Activated CD4-positive, CD25-positive, alpha-beta regulatory T cell treated with anti-CD3 and anti-CD28 coated beads, Interleukin-2, amount 50 U/mL, for 16 hours (primary cell): ENCODE measurements at places on chromosomes 5 and 9.

DNA sequence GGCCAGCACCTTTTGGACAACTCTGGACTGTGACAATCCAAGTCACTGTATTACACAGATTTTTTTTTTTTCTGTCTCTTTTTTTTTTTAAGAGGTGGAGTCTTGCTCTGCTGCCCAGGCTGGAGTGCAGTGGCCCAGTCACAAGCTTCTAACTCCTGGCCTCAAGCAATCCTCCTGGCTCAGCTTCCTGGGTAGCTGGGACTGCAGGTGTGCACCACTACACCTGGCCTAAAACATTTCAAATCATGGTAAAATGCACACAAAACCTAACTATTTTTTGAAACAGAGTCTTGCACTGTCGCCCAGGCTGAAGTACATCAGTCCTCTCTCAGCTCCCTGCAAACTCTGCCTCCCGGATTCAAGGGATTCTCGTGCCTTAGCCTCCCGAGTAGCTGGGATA, 7.2 kb upstream of the N4BP3 start:
- DNase-seq = no peak

- DNase-seq = no peak
Observed at GRCh38 chr9:136691316-136692184, 4.3 kb upstream of the AGPAT2 start.

GRCh38 chr9:109199676-109200075, 32.6 kb upstream of the FRRS1L start:
- no peak for DNase-seq

DNA sequence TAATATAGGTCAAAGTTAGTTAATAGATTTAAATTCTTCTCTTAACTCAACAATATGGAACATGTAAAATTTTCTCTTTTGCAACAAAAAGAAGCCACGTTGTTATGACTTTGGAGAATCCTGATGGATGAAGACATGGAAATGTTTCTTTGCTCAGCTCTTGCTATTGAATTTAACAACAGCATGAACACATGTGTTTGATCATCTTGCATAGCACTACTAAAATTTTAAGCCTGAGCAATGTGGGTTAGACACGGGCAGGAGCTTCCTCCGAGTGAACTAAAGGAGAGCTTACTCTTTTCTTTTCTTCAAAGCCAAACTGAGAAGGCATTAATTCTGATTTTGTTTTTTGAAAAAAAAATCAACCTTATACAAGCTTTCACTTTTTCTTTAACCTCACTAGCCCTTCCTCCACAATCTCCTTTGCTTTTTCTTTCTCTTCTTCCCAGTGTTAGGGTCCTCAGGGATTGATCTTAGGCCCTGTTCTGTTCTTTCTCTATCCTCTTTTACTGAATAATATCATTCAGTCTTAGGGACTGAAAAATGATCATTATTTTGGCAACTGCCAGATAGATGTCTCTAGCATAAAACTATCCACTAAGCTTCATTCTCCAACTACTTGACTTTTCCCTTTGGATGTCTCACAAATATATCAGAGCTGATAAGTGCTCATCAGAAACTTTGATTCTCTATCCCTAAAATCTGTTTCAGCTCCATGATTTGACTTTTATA, 36.9 kb downstream of the ADAMTS19 start:
- no peak for DNase-seq

DNA sequence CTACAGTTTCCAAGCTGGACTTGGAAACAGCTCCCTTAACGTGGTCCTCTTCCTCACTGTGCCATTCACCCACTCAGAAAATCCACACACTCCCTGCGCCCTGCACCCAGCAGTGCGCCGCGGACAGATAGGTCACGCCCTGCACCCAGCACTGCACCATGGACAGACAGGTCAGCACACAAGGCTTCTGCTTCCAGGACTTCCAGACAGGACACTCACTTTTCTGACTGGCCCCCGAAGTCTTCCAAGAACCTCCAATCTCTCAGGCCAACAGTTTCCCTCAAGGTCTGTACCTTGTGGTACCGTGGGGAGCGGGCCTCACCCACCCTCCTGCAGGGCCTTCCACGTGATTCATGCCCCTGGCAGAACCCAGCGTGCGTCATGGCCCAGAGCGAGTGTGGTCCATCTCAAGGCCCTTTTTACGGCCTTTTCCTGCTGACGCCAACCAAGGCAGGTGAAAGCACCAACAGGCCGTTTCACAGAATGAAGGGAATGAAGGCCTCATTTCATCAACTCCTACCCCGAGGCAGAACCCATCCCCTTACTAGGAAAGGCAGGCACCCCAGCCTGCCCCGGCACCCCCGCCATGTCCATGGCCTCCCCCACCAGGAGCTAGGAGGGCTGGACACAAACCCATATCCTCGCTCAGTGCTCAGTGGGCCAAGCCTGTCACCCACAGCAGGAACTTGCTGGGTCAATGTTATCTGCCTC, 17.3 kb downstream of the VAV2 start:
- no peak for DNase-seq

DNA sequence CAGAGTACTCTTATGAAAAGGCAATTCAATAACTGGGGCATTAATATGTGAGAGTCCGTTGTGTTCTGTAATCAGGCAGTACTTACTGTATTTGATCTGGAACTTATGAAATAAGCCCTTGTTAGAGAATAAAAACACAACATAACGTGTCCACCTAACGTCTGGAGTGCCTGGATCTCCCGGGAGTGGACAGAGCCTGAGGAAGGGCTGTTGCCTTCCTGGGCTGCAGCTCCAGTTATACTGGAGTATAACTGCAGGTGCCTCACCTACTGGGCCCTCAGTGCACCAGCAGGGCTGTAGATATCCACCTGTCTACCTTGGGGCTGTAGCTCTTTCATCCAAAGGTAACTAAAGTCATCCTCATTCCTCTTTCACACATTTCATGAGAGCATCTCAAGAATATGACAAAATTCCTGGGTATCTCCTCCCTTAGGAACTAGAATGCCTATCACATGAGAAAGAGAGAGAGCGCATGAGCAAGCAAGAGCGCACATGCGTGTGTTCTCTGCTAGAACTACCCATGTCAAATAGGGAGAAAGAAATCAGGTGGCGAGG, 200.1 kb downstream of the GAPVD1 start:
- no peak for DNase-seq

GRCh38 chr5:139901986-139902385, 106.4 kb downstream of the PSD2 start:
- DNase-seq = no peak

- DNase-seq = no peak
Observed at GRCh38 chr9:106560540-106560939, 302.4 kb upstream of the ZNF462 start.

DNA sequence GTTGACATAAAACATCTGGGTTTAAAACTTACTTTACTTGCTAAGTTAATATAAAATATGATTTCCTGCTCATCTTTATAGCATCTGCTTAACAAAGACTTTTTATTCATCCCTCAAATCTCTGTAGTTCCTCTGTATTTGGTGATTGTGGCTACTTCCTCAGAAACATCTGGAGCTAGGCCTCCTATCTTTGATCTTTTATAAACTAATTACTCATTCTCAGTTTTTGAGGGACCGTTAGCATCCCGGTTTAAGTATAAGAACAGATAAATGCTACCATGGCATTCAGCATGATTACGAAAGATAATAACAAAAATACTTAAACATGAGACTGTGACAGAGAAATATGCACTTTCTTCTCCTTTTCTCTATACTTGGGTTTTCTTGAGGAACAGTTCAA, 85.3 kb downstream of the SLC38A9 start:
- DNase-seq = no peak

GRCh38 chr5:73380041-73380440, 68.5 kb downstream of the FOXD1 start:
- no peak for DNase-seq

DNA sequence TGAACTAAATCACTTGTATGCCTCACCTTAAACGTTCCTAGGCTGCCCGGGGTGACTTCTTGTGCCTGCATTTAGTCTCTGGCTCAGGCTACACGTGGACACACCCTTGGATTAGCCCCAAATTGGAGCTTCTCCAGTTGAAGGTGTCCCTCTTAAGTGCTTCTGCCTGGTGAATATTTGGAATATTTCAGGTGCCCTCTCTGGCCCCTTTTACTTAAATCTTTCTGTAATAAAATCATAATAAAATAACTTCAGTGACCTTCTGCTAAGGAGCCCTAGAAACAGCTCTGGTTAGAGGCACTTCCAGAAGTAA, 74.3 kb upstream of the KLF9 start:
- DNase-seq = no peak

- no peak for DNase-seq
Observed at GRCh38 chr9:371349-371748, 156.7 kb downstream of the DOCK8 start.

- DNase-seq = no peak
Observed at GRCh38 chr5:1111727-1112289, at the start of gene SLC12A7. TSS of gene SLC12A7 (minus strand) at chr5:1112063. CDS start at chr5:1111991, 72 bp downstream.

GRCh38 chr5:58462154-58462553, 2.3 kb upstream of the PLK2 start:
- no peak for DNase-seq

GRCh38 chr5:51746023-51746422, 362.8 kb downstream of the ISL1 start:
- no peak for DNase-seq

DNA sequence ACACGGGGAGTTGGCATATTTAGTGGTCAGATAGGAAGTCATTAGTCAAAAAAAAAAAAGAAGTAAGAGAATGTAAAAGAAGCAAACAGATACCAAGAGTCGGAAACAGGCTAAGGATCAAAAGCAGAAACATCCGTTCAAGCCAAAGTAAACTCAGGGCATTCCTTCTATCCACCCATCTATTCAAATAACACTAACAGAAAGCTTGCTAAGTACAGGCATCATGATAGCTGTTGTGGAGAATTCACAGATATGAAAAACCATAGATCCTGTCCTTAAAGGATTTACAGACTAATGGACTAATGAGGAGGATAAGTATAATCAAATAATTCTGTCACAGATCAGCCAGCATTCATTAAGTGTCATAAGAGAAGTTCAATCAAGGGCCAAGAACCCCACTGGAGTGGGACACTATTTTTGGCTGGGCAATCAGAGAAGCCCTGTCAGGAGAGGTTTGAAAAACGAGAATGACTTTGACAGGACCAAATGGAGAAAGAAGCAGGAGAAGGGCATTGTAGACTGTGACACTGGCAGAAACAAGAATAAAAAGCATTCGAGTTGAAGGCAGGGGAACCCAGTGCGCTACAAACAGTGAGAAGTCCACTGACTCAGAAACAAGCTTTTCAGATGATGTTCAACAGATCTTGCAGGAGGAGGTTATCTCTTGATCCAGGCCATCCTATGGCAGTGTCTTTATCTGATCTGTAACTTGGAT, 154.2 kb upstream of the TSLP start:
- DNase-seq = no peak
